ENCODE measurements at places on chromosomes 7 and 10.
A peak's percentile ranks its signal among the peaks of the same experiment; 100 is the strongest.

DNA sequence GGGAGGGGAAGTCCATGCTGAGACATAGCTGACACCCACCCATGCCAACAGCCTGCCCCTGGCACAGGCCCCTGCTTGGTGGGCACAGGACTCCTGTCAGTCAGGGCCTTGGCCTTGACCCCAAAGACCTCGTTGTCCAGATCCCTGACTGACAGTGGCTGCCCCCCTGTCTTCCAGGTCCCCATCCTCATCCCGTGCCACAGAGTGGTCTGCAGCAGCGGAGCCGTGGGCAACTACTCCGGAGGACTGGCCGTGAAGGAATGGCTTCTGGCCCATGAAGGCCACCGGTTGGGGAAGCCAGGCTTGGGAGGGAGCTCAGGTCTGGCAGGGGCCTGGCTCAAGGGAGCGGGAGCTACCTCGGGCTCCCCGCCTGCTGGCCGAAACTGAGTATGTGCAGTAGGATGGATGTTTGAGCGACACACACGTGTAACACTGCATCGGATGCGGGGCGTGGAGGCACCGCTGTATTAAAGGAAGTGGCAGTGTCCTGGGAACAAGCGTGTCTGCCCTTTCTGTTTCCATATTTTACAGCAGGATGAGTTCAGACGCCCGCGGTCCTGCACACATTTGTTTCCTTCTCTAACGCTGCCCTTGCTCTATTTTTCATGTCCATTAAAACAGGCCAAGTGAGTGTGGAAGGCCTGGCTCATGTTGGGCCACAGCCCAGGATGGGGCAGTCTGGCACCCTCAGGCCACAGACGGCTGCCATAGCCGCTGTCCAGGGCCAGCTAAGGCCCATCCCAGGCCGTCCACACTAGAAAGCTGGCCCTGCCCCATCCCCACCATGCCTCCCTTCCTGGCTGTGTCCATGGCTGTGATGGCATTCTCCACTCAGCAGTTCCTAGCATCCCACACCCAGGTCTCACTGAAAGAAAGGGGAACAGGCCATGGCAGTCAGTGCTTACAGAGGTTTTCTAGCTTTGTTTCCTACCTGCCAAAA lies 197.2 kb downstream of the EBF3 start:
- DNase-seq = peak; percentile 12

DNA sequence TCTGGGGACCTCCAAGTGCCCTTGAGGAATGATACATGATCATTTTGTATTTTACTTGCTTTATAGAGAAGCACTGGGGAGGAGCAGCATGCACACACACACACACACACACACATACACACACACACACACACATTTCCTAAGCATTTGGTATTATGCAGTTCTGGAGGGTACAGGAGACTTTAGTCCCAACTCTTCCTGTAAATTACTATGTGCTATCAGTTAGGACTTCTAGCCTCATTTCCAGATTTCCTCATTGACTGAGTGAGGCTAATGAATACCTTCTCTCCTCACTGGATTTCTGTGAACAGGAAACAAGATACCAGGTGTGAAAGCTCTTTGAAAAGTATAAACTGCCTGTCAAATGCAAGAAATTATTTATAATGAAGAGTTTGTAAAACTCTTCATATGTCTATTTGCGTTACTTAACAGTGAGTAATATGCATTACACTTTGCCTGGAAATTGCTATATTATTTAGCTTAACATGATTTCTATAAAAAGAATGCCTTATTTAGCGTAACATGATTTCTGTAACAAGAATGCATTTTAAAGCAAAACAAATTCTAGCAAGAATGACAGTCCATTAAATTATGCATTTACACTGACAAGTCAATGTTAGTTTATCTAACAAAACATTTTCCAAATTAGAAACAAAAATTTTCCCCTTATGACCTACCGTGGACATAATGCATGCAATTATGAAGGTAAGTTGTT lies 34.2 kb downstream of the ACTA2 start:
- DNase-seq = no peak

DNA sequence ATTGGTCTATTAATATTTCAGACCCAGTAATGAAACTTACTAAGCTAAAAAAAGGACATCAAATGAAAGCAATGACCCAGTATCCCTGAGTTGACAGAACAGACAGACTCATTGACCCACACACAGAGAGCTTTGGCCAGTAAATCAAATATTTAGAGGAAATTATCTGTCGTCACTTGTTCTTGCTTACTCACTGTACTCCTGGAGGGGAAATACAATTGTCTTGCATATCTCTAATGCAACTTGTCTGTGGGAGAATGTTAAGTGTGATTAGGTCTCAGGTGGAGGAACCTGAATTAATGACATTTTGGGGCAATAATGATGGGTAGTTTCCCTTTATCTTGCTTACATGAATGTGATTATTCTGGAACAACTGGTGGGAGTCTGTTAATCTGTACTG lies 80.4 kb downstream of the CUBN start:
- no peak for DNase-seq

DNA sequence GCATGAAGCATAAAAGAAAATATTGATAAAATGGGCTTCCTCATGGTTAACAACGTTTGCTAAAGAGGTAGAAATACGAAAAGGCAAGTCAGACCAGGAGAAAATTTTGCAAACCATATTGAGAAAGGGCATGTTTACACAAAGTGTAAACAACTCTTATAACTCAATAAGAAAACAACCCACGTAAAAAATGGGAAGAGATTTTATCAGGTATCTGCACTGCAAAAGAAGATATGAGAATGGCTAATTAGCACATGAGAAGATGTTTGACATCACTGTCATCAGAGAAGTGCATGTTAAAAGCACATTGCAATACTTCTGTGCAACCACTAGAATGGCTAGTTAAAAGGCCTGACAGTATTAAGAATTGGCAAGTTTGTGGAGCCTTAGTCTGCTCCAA lies 99.5 kb downstream of the VPS50 start:
- DNase-seq = no peak

GRCh38 chr7:816751-817671 lies 15.3 kb upstream of the SUN1 start:
- DNase-seq = peak; percentile 57

GRCh38 chr7:140624392-140625191 lies 16.0 kb downstream of the DENND2A start:
- DNase-seq = no peak

GRCh38 chr7:123844712-123845219 lies at the start of gene HYAL4:
Gene HYAL4 (plus strand): TSS chr7:123845169. CDS start chr7:123868274, 23,105 bp downstream.
- no peak for DNase-seq

DNA sequence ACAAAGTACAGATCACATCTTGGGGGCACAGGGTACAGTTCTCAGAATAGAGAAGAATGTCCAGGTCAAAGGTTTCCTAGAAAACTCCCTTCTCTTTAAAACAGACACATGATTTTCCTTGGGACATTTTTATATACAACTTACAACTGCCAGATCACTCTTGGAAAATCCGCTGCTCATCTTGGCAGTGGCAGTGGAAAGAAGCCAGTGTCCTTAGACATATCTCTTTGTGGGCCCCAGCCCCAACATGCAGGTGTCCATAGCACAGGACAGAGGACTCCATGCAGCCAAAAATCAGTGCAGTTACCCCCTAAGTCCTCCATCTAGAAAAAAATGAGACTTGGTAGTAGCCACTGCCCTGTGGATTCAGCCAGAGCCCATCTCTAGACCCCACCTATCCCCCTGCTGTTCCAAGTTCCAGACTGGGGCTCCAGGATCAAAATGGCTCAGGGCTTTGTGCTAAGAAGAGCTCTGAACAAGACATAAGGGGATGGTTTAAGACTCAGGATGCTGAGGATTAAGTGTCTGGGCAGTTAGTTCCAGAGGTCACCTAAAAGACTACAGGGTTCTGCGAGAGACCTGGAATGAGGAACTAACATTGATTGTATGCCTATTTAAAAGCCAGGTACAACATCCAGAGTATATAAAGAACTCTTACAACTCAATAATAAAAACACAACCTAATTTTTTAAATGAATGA lies 34.4 kb downstream of the HIPK2 start:
- DNase-seq = no peak

- DNase-seq = no peak
These were observed 31.7 kb downstream of the SYPL1 start for GRCh38 chr7:106080300-106080987.

DNA sequence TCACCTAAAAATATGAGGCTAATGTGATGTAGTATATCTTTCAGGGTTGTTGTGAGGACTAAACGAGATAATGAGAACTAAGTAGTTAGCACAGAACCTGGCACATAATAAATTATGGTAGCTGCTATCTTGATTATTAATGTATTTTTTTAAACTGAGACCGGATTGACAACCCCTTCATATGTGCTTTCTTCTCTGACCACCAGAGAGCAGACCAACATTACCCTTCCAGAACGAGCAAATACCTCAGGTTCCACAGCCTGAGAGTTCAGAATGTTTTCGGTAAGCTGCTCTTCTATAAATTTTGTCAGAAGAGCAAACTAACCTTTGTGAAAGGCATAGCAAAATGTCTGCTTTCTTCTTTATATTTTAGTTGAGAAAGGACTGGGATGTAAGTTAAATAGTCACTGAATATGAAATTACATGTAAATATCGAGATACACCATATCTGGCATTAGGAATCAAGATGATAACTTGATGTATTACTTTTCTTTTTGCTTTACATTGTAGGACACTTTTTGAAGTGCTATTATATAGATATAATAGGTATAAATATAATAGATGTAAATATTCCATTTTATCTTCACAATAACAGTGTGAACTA lies 13.6 kb upstream of the BPGM start:
- no peak for DNase-seq

DNA sequence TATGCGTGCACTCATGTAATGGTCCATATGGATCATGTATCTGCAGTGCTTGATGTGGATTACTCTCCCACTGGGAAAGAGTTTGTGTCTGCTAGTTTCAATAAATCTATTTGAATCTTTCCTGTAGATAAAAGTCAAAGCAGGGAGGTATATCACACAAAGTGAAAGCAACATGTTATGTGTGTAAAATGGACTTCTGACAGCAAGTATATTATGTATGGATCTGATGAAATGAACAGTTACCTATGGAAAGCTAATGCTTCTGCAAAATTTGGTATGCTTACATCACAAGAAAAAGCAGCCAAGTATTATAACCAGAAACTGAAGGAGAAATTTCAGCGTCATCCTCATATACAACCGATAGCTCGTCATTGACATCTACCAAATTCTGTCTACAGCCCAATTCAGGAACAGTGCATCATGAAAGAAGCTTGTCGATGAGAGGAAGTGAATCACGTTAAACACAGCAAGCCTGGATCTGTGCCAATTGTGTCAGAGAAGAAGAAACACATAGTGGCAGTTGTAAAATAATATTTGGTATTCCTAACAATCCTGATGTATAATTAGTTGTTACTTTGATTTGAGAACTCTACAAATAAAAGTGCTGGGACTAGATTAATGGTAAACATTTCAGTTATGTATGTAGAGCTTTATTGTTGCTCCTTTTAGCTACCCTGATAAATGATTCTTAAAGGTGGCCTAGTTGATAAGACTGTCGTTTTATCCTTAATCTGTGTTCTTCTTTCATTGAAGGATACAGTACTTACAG lies 14.2 kb upstream of the SYPL1 start:
- DNase-seq = peak; percentile 33

GRCh38 chr7:44084701-44085100 lies 2.4 kb upstream of the POLM start:
- DNase-seq = no peak

DNA sequence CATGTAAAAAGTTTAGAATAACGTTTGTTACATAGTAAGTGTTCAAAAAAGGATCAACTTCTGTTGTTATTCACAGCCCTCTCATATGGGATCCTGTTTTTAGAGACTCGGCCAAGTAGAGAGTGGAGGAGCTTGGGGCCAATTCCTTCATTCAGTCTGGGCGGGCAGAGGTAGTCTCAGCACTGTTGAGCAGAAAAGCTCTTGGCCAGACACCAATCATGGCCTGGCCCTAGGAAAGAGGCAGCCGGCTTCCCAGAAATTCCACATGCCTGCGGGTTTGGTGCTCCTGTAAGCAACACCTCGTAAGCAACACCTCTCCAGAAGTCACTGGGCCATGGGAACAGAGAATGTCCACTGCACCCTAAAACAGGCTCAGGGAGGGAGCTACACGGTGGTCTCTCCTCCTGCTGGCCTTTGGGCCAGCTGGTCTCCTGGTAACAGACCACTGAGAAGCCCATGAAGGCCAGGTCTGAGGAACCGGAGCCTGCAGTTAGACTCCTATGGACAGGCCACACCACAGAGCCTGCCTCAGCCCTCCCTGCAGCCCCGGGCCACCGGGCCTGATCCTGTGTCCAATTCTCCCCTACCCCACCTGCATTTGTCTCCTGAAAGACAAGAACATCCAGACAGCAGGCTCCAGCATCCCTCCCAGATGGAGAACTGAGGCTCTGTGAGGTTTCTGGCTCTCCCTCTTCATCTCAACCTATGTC lies 149.1 kb downstream of the GRID1 start:
- DNase-seq = no peak

DNA sequence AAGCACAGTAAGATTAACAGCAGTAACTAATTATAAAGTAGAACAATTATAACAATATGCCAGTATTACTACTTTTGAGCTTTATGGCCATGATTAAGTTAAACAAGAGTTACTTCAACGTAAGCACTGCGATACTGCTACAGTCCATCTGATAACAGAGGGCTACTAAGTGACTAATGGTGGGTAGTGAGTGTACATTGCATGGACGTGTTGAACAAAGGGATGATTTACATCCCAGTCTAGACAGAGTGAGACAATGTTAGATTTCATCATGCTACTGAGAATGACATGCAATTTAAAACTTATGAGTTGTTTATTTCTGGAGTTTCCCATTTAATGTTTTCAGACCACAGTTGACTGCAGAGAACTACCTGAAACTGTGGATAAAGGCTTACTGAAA lies 45.6 kb downstream of the TPST1 start:
- no peak for DNase-seq

GRCh38 chr10:46236941-46237681 lies 49.7 kb upstream of the ANTXRL start:
- DNase-seq = peak; percentile 11

- DNase-seq = no peak
These were observed 260.1 kb upstream of the AUTS2 start for GRCh38 chr7:69338144-69338543.

DNA sequence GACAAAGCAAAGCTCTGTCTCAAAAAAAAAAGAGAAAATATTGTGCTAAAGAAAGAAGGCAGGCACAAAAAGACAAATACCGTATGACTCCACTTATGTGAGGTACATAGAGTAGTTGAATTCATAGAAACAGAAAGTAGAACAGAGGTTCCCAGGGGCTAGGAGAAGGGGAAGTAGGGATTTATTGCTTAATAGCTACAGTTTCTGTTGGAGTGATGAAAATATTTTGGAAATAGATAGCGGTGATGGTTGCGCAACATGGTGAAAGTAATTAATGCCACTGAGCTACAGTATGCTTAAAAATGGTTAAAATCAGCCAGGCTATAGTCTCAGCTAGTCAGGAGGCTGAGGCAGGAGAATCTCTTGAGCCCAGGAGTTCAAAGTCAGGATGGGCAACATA lies 18.5 kb upstream of the NPFFR1 start:
- DNase-seq = no peak
